ENCODE measurements at places on chromosomes 6 and 20. TPM values are rescaled to one million over a fixed set of nuclear protein-coding genes. Genes with fewer than 3 reads are reported as not detected.

Gene TUBB2A
- 118 TPM for total RNA-seq

Gene SLC22A16
- total RNA-seq = not detected

DNA sequence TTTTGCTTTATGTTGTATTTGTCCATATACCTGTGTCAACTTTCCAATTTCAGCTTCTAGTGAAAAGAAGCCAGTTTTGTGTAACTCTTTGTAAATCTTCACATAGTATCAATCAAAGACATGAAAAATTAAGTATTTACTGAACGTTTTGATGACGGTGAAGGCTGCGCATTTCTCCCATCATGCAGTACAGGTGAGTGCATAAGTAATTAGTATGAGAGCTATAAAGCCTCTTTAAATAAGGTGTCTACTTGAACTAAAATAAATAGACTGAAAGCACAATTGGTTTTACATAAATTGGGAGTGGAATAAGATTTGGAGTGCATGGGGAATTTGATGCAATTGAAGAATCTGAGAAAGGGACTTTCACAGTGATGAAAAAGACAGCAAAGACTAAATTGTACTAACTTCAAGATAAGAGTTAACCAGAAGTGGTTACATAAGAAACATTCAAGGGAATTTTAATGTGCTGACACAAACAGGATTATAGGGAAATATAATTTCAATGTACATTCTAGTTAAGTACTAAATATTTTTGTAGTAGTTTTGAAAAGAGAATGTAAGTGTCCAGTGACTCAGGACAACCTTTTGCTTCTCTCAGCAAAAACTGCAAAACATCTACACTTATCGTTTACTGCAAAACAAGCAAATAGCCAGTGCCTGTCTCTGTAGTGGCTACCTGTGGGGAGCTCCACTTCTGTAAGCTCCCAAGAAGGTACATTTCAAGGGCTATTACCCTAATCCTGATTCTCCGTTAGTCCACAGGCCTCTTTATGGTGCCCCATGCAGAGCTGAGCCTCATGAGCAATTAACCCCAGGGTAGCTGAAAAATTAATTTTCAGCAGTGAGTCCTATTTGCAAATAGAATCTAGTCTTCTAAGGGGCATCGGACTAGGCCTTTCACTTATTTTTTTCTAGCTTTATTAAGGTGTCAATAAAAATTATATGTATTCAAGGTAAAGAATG, 13.0 kb downstream of the TENT5A start:
- DNase-seq = no peak

DNA sequence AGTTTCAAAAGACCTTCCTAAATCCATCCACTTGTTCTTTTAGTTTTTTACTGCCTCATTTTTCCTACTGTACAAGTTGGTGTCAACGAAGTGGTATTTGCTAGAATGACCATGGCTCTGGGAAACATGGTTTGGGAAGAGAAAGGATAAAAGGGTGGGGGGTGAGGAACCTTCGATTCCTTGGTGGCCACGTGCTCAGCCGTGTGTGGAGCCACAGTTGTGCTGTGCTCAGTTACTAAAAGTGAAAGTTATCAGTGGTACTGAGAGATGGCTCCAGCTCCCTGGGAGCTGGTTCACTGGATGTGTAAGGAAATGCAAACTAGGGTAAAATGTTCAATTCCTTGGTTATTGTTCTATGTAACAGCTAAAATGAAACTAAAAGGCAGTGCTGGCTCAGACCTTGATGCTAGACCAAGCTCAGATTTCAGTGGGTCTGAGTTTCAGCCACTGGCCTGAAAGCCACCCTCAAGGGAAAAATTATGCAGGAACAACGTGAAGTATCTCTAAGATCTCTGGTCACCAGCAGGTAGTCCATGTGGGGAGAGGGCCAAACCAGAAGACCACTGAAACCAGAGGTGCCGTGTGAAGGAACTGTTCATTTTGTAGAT, 7.4 kb upstream of the SLC22A2 start:
- no peak for DNase-seq

GRCh38 chr6:11270030-11271027, 37.9 kb upstream of the NEDD9 start:
- no peak for DNase-seq

GRCh38 chr6:56868687-56869086, 86.2 kb upstream of the BEND6 start:
- DNase-seq = peak; percentile 82

- DNase-seq = no peak
Measured at GRCh38 chr6:48388044-48388443, 277.0 kb upstream of the PTCHD4 start.

Gene GRIK2
- total RNA-seq = not detected

DNA sequence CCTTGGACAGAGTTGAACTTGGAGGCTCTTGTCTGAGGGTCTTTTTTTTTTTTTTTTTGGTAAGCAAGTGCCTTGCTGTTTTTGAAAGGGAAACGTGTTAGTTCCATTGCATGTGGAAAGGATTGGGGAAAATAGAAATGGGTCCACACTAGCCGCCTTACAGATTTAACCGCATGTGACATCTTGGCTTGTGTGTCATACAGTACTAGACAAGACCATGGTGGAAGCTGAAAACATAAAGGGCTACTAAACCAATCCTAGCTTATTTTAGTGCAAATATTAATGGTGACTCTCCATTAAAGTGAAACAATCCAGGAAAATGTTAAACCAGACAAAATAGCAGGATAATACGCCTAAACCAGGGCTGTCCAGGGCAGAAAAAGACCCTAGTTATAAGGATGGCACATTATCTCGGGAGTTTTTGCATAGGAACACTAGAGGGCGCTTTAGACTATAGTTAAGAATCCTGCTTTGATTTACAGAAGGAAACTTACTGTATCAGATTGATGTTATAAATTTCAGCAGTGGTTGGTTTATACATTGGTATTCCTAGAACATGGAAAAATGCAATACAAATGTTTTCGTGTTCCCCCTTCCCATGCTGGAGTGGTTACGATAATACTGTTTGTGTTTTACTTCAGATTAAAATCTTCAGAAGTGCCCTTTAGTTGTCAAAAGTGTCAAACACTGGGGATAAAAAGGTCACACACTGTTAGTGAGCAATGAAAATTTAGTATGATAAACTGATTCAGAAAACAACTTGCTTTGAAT, 59.8 kb upstream of the DEK start:
- peak; percentile 33 for DNase-seq

DNA sequence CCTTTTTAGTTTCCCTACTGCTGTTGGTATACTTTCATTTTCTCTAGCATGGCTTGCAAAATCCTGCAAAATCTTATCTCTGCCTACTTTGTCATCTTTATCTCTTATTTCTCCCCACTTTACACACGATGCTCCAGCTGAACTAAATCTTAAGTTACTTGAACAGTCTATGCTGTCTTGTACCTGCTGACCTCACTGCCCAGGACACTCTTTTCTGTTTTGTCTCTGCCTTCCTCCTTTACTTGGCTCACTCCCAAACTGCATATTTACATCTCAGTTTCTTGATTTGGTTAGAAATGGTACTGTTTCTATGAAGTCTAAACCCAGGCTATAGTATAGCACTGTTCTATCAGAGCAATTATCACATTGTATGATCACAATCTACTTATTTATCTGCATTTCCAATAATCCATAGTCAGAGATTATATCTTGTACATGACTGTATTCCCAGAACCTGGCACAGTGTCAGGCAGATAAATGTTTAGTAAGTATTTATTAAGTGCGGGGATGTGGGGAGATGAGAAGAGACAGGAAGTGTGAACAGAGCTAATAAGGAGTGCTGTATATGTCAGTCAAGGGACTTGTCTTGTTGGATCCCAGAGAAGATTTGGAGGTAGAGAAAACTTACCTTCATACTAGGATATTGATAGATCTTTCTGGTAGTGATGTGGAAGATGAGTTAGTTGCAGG, 57.6 kb downstream of the ADGRG6 start:
- DNase-seq = no peak

GRCh38 chr6:90219209-90219985, 77.2 kb downstream of the BACH2 start:
- DNase-seq = peak; percentile 45

Gene LPA
- not detected for total RNA-seq

DNA sequence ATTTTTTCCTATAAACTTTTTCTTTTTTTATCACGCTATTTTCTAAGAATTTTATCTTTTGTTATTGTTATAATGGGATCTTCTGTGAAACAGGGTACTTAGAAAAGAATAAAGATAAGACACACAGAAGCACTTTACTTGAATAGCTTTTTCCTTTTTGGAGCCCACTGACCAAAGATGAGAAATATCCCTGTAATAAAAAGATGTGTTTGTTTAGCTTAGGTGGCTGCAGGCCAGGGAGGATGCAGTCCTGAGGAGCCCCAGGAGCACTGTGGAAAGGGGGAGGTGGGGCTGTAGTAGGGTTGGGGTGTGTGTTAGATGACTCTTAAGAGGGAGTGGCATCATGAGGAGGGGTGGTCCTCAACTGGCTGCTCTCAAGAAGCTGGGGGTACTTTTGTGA, 128.6 kb downstream of the ARID1B start:
- DNase-seq = no peak

DNA sequence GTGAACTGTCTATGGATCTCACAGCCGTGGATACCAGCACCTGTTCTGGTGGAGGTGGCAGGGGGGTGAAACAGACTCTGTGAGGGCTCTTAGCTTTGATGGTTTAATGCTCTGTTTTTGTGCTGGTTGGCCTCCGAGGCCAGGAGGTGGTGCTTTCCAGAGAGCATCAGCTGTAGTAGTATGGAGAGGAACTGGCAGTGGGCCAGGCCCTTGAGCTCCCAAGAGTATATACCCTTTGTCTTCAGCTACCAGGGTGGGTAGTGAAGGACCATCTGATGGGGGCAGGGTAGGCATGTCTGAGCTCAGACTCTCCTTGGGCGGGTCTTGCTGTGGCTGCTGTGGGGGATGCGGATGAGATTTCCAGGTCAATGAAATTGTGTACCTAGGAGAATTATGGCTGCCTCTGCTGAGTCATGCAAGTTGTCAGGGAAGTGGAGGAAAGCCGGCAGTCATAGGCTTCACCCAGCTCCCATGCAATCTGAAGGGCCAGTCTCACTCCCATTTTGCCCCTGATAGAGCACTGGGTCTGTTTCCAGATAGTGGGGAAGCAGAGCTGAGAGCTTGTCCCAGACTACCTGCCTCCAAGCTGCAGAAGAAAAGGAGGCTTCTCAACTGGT, 102.7 kb upstream of the AHI1 start:
- DNase-seq = no peak

Gene GLP1R
- total RNA-seq = not detected

Gene ZBTB24
- 9.6 TPM for total RNA-seq

DNA sequence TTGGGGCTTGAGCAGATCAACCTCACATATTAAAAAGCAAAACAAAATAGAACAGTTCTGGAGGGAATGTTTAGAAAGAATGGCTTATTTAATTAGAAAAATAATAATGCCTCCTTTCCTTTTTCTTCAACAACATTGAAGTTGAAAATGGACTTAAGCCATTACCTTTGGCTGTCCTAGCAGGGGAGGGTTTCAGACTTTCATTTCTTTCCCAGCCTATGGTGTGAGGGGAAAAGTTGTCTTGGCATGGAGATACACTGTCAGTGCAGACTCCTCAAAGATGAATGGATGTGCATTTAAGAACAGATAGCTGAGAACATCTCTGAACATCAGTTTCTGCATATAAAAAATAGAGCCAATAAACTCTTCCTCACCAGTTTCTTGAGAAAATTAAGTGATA, 169.5 kb downstream of the PAX1 start:
- DNase-seq = no peak

Gene JAG1
- 43.6 TPM for total RNA-seq

Gene HLA-DMA
- 3.4 TPM for total RNA-seq

Gene MAP1LC3A
- total RNA-seq = not detected

DNA sequence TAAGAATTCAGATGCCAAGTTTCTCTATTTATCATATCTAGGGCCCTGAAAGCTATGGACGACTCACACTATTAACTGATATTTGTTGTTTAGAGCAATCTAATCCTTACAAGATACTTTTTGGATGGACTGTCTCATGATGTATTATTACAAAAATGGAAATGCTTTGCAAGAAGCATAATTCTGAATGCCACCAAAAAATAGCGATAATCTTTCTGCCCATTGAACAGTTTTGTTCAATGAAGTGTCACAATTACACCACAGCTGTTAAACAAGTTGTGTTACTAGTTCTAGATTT, 460.4 kb upstream of the JARID2 start:
- DNase-seq = no peak

DNA sequence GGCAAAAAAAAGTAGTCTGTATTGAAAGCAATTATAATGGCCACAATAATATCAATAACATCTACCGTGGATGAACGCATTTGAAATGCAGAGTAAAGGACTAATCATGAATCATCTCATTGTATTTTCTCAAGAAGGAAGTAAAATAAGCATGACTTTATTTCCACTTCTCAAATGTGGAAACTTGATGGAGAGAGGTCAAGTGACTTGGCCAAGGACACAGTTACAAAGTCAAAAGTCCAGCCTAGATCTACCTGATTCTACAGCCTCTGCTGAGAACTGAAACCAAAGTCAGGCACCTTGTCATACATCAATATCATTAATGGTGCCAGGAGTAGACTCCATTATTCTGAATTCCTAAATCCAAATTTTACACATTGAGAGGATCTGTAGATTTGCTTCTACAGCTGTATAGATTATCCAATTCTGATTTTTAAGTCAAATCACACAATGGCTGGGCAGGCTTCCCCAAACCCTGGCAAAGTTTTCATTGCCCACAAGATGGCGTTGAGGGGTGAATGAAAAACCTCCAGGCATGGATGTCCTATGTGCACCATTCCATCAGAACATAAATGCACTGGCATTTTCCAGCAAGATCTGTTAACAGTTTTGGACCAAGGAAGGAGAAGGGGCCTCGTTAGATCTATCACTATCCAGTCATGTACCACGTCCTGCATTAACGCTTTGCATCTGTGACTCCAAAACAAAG, 423.1 kb downstream of the MAFB start:
- peak; percentile 39 for DNase-seq

DNA sequence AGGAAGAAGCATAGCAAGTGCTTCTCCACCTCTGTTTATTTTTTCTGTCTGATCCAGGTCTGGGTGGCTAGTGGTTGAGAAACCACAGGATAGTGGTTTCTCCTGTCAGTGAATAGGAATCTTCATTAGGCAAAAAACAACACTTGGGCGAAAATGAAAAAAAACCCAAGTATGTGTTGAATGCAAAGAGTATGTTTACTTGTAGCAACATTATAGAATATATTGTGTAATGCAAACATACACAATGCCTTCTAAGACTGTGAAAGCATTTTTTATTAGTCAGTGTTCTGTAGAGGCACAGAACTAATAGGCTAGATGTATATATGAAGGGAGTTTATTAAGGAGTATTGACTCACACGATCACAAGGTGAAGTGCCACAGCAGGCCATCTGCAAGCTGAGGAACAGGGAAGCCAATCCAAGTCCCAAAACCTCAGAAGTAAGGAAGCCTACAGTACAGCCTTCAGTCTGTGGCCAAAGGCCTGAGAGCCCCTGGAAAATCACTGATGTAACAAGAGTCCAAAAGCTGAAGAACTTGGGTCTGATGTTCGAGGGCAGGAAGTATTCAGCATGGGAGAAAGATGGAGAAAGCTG, 111.1 kb downstream of the UST start:
- DNase-seq = peak; percentile 88

DNA sequence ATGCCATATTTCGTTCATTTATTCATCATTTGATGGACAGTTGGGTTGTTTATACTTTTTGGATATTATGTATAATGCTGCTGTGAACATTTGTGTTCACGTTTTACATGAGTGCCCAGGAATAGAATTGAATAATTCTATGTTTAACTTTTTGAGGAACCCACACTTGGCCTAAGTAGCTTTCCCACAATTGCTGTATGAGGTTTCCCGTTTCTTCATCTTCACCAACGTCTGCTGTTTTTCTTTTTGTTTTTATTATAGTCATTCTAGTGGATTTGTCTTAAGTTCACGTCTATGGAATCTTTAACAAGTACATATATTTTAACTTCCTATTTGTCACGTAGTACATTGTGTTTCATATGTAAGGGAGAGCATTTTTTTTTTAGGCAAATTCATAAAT, 110.3 kb downstream of the JARID2 start:
- DNase-seq = no peak

Gene TOX2
- total RNA-seq = 3.5 TPM
